ENCODE measurements at places on chromosomes 6 and 20.
A peak's percentile ranks its signal among the peaks of the same experiment; 100 is the strongest.

DNA sequence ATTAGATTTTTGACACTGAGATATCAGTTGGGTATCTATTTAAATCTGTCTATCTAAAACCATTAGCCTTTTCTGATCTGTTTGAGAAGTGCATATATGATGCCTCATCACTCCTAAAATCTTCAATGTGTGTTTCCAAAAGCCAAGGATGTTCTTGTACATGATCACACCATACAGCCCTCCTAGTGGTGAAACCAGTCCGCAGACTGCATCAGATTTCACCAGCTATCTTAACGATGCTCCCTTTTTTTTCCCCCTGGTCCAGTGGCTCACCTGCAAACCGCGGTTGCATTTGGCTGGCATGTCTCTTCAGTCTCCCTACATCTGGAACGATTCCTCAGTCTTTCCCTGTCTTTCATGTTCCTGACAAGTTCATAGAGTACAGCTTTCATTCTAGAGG is 4.0 kb downstream of the KIZ start:
- no peak for DNase-seq

DNA sequence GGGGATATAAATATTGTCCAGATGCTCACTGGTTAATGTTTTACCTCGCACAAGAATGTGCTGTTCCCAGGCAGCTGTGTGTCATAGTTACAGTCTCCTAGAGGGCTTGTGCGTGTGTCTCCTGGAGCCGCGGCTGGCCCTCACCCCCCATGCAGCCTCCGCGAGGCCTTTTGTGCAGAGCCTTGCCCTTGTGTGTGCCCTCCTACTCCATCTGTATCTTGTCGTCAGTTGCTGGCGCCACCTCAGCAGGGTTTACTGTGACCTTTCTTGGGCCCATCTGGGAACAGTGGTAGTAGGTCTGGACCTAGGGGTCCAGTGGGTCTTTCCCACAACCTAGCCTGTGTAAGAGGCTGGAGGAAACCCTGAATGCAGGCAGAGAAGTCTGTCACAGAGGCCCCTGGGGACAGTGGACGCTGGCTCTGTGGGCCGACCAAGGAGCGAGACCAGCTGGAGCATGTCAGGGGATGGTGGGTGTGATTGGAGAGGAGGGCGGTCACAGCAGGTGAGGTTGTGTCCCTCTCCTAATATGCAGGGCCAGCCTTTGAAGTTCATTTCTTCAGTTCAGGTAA is 35.2 kb downstream of the PPP1R14C start:
- DNase-seq, result no peak

DNA sequence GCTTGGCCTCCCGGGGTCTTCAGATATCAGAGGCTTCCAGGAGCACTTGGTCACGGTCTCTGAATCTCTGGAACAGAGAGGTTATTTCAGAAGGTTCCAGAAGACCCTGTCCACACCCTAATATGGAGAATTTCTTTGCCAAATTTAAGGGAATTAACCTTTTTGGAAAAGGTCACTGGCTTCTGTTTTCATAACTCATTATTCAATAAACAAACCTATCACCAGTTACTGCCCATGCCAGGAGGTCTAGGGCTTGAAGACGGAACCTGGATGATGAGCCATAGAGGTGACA is 507 bp upstream of the CST4 start:
- DNase-seq, result no peak

DNA sequence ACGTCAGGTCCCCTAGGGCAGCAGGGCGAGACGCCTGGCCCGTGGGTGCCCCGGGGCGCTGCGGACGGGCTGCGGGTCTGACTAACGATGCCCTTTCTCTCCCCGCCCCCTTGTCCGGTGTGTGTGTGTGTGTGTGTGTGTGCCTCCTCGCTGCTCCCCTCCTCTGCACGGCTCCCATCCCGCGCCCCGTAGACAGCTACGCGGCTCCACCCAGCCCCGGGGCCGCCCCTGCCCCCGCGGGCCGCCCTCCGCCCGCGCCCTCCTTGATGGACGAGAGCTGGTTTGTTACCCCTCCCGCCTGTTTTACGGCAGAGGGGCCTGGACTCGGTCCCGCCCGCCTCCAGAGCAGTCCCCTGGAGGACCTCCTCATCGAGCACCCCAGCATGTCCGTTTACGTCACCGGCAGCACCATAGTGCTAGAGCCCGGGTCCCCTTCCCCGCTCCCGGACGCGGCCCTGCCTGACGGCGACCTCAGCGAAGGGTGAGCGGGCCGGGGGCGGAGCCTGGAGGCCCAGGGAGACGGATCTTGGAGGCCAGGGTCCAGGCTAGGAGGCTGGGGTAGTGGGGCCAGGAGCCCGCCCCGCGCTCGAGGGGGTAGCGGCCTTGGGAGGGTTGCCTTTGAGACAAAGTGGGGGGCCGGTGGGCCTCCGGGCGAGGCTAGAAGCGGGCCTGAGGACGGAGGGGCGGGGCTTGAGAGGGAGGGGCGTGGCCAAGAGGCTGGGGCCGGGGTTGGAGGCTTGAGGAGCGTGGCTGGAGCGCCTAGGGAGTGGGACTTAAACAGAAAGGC is 5.1 kb downstream of the TP53INP2 start:
- DNase-seq, result peak; percentile 49

DNA sequence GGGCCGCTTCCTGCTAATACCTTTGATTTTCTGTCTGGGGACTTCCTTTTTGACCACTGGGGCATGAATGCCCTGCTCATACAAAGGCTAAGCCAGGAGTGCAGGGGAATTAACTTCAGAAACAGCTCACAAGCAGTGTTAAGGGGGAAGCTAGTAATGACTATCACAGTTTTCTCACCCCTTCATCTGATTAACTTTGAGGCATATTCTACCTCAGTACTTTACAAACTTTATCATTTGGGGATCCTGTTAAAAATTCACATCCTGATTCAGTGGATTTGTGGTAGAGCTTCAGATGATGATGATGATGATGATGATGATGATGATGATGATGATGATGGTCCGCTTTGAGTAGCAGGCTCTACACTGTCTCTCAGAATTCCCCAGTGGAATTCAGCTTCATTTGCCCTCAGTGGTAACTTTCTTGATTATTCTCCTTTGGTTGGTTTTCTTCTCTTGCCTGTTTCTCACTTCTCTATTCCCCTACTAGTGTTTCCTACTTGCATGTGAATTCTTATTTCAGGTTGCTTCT is 78.4 kb upstream of the TMEM170B start:
- DNase-seq, result no peak

DNA sequence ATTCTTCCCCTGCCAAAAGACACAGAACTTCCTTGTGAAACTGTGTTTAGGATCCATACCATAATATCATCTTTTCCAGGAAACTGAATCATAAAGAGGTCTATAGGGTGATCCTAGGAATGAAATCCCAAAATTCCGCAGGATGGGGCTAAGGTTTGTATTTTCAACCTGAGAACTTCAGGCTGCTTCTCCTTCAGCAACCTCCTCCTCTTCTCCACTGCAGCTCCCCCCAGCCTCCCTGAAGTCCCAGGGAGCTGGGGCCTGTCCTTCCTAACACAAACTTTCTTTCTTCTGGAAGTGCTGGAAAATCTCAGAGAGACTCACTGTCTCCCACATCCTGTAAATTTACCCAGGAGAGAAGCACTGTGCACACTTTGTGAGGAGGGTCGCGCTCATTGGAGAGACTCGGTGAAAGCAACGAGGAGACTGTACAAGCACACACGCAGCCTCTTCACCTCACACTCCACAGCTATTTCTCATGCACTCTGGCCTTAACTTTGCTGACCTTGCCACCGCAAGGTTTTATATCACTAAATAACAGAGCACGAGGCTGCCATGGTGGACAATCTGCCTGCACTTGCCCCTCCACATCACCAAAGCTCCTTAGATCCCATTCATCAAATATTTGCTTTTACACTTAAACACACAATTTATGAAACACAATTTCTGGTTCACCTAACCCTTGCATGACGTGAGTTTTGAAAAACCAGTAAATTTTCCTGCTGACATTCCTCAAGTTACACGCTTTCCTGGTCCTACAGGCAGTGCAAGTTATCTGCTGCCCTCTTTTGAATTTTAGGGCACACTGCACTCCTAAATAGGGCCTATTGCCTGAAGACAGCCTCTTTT is 14.3 kb downstream of the ID4 start:
- no peak for DNase-seq

- no peak for DNase-seq
Observed at GRCh38 chr6:7721649-7722048, 4.2 kb upstream of the BMP6 start.

DNA sequence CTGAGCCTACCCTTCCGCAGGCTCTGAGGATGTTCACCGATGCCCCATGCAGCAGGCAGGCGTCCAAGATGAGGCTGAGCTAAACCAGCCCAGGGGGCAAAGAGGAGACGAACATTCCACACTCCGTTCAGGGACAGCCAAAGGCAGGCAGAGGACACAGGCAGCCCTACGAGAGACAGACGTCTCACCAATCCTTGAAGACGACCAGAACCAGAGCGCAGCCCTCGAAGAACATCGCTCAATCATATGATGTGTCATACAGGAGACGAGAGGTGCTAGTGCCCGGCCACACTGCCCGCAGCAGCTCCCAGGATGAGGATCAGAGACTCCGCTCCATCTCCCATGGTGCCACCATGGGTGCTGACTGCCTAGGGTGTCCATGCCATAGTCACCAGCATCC is 35.6 kb upstream of the TMEM181 start:
- DNase-seq, result no peak

DNA sequence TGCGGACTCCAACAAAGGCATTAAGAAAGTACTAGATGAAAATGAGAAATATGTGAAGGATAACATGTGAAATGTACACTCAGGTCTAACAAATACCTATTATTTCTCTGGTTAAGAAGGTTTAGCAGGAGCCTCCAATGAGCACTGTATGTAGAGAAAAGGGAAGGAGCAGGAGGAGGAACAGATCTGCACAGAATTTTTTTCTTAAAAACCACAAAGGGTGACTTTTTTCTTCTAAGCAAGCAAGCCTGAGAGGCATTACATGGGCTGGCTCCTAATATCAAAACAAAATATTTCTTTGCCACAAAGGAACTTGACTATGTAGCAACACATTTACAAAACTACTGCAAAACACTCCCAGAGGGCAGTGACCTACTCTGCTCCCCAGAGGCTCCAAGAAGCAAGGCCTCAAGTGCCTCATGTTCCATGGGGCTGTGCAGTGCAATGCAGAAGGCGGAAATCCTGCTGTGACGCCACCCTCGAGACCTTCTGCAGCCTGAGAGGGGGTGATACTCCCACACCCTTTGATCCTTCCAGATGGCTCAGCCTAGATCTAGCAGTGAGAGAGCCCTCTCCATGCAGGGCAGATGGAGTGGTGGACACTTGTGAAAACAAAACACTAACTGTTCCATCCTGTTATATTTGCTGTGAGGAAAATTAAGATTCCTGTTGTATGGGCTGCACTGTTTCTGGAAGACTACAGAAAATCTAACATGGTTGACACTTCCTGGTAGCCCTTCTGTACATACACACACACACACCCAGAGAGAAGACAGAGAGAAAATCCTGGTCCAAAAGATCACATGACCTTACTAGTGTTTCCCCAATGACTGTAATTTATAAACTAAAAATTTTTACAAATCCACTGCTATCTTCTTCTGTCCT is 36.0 kb upstream of the SMIM29 start:
- no peak for DNase-seq

GRCh38 chr6:47455533-47456209 is 21.9 kb upstream of the CD2AP start:
- DNase-seq, result no peak

GRCh38 chr6:129662406-129662766 is 47.6 kb downstream of the ARHGAP18 start:
- no peak for DNase-seq

GRCh38 chr6:63750400-63750799 is 114.8 kb downstream of the PHF3 start:
- no peak for DNase-seq

- DNase-seq, result no peak
Observed at GRCh38 chr20:3239867-3240775, 1.1 kb upstream of the SLC4A11 start.

- no peak for DNase-seq
Observed at GRCh38 chr20:35326021-35326739, 34.0 kb upstream of the FAM83C start.

DNA sequence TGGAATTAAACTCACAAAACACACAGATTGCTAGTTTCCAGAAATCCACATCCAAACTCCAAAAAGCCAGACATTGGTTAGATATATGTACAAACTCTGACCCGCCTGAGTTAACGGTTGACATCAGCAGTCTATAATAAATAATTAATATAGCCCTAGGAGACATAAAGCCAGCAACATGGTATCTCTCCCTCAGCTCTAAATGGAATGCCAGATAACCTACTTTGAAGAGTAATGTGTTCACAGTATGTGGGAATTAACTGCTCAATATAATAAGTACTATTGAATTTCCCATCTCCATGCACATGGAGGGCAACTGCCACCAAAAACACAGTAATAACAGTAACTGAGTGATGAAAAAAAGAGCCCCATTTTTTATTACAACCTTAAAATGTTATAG is 383.2 kb downstream of the CD83 start:
- DNase-seq, result no peak

DNA sequence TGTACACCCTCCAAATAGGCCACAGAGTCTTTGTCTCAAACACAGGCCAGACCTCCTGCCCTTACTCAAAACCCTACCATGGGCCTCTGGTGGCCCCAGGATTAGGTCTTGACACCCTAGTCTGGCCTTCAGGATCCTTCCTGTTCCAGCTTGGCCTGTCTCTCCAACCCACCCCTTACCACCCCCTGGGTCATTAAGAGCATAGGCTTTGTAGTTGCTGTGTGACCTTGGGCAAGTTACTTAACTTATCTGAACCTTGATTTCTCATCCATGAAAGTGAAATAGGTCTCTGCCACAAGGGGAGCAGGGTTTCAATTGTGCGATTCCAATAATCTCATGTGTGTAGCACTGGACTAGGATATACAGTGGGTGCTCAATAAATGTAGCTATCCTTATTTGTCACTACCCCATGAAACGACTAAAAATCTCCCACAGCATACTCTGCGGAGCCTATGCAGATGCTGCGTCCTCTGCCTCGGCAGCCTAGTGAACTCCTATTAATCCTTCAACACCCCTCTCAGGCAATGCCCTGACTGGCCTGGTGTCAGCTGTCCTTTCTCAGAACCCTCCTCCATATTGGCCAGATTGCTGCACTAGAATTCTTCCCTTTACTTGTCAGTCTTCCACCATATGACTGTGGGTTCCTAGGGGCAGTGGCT is 39.7 kb upstream of the NOL4L start:
- no peak for DNase-seq

- no peak for DNase-seq
Observed at GRCh38 chr6:170229851-170230519, 60.9 kb downstream of the DLL1 start.

DNA sequence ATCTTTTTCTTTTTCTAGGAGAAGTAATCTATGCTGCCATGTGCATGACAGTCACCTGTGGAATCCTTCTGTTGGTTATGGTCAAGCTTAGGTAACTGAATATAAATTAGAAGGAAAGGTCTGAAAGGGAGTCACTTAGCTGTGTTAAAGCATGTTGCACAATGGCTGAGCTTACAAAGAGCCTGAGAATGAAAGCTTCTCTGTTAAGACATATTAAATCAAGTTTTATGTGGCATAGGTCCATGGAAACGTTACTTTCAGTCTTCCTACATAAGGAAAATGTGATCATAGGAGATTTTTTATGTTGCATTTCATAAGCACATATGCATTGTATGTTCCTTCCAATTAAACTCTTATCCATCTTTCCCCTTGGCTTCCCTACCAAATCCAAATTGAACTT is 72.1 kb downstream of the GFRAL start:
- no peak for DNase-seq

GRCh38 chr6:30821862-30822784 is 62.2 kb upstream of the DDR1 start:
- no peak for DNase-seq
